Stomach (tissue), 19 donors: ENCODE measurements at places on chromosomes 1 and 21. TPM values are rescaled to one million over a fixed set of nuclear protein-coding genes. Genes with fewer than 3 reads are reported as not detected.

DNA sequence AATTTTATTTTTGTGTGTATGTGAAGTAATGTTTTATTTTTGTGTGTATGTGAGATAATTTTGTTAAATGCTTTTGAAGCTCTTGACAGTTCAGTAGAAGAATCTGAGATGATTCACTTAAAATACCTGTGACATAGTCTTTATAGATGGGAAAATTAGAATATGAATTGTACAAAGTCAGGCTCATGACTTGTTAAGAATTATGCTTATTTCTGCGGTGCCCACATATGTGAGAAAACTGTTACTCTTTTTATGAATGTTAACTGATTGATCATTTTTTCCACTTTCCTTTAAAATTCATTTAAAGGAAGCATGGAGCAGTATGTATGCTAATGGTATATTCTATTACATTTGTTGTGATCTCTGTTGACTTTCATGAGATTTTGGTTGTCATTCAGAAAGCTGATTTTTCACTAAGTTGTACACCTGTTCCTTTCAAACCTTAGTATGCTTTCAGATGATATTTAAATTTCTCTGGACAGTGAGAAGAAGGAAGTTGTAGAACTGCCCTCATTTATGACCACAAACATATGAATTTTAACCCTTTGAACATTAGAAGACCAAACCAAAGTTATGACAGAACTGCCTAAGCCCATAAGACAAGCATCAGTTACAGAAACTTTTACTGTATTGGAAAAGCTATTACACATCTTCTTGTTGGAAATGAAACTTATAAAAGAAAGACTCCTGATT lies 110.1 kb downstream of the POU2F1 start:
- no peak for DNase-seq

DNA sequence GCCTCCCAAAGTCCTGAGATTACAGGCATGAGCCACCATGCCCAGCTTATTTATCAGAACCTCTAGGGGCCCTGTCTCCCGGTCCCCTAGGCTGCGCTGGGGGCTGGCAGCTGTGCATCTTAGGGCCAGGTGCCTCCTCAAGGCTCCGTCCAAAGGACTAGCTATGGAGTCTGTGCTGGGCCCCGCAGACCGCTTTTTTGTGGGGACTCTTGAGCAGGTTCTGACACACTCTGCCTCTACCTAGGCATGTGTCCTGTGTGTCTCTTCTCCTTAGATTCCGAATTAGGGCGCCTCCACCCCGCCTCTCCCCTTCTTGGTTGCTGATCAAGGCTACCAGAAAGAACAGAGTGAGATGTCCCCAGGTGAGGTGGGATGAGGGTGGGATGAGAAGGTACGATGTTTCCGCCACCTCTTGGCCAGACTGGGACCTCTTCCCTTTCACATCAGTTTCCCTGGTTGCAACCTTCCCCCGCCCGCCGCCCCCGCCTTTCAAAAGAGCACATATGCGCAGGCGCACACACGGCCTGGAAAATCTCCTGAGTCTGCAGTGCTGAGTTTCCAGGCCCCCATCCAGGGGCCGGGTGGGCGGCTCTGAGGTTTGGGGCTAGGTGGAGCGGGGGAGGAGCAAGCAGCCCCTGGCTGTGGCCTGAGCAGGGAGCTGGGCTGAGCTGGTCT lies 5.0 kb upstream of the PTPN7 start:
- peak; percentile 75 for DNase-seq

DNA sequence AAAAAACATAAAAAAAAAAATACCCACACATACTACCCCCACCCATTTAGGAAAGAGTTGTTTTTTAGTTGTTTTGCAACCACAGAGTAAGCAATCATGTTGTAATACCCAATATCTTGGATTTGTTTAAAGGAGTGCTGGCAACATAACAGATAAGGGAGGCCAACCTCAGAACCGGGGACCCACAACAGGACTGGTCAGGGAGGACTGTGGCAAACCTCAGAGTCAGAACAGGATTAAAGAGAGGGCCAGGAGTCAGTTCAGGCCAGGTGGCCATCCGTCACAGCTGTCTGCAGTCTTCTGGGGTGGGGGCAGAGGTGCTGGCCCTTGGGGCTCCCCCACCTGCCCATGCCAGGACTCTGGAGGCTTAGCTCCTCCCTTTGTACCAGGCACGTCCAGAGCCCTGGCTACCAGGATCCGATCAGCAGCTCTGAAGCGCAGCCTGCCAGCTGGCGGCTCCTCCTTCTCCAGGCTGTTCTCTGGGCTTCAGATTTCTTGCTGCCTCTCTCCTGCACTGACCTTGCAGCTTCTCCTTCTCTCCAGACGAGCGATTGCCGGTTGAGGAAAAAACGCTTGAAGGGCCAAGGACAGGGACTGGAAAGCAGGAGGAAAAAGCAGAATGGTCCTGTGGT lies 7.9 kb downstream of the H6PD start:
- DNase-seq, result peak; percentile 71

GRCh38 chr1:231266811-231267322 lies 25.9 kb downstream of the GNPAT start:
- DNase-seq, result no peak

- peak; percentile 49 for DNase-seq
Observed at GRCh38 chr1:44406737-44407429, 1.8 kb downstream of the RNF220 start.

- DNase-seq, result no peak
Observed at GRCh38 chr1:11407301-11407994, 71.5 kb upstream of the DISP3 start.

- no peak for DNase-seq
Observed at GRCh38 chr1:72432645-72433267, 150.4 kb upstream of the NEGR1 start.

DNA sequence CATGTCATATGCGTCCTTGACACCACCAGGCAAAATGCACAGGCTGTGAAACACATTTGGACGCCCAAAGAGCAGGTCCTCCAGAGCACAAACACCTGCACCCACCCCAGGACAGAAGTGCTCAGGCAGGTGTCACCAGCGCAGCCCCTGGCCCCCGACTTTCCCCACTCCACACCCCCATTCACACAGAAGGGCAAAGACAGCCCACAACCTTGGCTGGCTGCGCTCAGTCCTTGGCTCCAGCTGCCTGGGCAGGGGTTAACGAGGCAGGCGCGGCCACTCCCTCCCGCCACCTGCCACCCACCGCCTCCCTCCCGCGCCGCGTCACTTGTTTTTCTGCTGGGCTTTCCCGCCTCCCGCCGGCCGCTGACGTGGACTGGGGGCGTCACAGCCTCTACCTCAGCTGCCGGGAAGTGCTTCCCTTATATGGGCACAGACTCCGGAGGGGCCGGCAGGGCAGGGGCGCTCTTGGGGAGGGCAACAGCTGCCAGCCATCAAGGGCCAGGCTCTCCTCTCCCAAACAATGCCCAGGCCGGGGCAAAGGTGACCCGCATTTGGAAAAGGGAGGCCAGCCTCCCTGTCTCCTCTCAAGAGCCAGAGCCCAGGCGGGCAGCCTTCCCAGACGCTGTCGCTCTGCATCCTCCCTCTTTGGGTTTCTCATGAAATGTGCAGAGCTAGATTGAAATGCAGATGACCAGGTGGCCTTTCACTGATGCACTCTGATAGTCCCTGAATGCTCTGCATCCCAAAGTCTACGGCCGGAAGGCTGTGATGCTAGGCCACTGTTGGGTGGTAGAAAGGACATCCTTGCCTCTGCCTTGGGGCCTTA lies 14.8 kb upstream of the BTG2 start:
- peak; percentile 99 for DNase-seq

DNA sequence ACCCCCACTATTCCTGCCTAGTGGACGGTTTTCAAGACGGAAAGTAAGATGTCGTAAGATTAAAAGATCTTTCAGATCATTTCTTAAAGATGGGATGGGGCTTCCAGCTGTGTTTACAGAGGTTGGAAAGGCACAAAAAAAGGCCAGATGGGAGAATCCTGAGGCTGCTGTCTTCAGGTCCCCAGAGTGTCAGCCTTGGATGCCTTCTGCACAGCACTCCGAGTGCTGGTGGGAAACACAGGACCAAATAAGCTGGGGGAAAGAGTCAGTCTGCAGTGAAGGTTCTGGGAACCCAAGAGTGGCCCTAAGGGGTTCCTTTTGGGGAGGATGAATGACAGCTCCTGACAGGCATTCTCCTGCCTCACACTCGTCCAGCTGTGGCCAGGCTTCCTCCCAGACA lies 96.5 kb downstream of the COLGALT2 start:
- no peak for DNase-seq

GRCh38 chr1:37035014-37035691 lies 838 bp upstream of the GRIK3 start:
- no peak for DNase-seq

GRCh38 chr1:113998361-113998760 lies 19.1 kb downstream of the OLFML3 start:
- no peak for DNase-seq

- no peak for DNase-seq
Observed at GRCh38 chr1:34268311-34268954, 91.7 kb downstream of the C1orf94 start.

GRCh38 chr1:50521703-50522102 lies 98.5 kb upstream of the DMRTA2 start:
- DNase-seq, result no peak

The IGSF3 gene
- 23.7 TPM for total RNA-seq

The CYP4X1 gene
- 0.29 TPM for total RNA-seq

The OR6K3 gene
- not detected for total RNA-seq

The PLA2G2D gene
- not detected for total RNA-seq

The VASH2 gene
- 10.3 TPM for total RNA-seq

The ATP1A4 gene
- total RNA-seq, result not detected
